ENCODE measurements at places on chromosomes 1 and 21.

DNA sequence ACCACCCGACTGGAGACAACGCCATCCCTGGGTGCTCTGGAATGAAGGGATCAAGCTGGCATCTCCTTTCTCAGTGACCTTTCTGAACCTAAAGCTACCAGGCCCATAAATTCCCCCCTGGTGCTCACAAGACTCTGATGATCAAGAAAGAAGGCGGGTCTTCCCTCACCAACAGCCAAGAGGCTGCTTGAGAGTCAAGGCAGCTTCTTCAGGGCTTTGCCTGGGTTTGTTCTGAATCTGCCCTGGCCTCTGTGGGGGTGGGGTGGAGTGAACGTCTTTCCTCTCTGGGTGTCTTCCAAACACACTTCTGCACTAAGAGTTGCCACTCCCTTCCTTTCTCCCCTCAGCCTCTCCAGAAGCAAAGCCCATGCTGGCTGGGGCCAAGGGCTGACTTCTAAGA is 36.1 kb downstream of the CD247 start:
- DNase-seq: no peak

- no peak for DNase-seq
Measured at GRCh38 chr1:88324899-88325298, 359.2 kb upstream of the PKN2 start.

DNA sequence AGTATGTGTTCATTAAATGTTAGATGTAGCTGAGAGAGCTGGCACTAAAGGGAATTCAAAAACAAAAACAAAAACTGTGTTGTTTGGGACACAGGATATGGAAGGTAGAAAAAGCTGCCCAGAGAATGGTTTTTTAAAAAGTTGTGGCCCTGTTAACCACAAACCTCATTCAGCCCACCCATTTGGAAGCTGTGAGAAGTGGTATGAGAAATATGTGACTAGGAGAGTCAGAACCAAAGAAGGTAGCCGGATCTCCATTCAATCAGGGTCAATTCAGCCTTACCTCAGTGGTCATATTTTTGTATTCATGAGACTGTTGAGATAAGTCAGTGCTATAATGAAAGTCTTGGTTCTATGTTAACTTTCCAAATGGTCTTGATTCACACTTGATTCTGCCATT is 29.8 kb upstream of the CACYBP start:
- no peak for DNase-seq

- no peak for DNase-seq
Measured at GRCh38 chr1:230883967-230884366, 15.6 kb upstream of the C1orf198 start.

GRCh38 chr1:182134257-182134656 is 72.7 kb upstream of the ZNF648 start:
- no peak for DNase-seq
